ENCODE measurements at places on chromosomes 3 and 15.

GRCh38 chr3:137761563-137762503, 2.3 kb upstream of the SOX14 start:
- no peak for DNase-seq

DNA sequence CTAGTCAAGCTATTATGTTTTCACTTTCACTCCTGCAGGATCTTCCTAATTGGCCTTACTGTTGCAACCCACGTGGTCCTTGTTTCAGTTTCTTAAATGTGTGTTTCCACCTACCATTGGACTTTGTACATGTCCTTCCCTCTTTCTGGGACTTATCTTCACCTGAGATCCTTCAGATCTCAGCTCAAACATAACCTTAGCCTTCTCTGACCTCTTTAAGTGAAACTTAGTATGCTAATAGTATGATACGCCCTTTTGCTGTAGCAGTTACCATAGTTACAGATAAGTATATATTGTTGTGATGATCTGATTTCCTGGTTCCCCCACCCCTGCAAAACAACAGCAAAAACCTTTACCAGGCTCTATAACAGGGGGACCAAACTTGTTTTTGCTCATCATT, 35.2 kb downstream of the U2SURP start:
- no peak for DNase-seq

GRCh38 chr3:128749035-128749434, 23.1 kb downstream of the RAB7A start:
- no peak for DNase-seq

GRCh38 chr15:76954744-76955143, 23.2 kb downstream of the RCN2 start:
- no peak for DNase-seq

- no peak for DNase-seq
Measured at GRCh38 chr3:31522152-31522551, 10.6 kb upstream of the STT3B start.

GRCh38 chr3:46670000-46670890, 23.2 kb downstream of the ALS2CL start:
- no peak for DNase-seq

All from endothelial cell of umbilical vein (primary cell).